Activated T-helper 9 cell treated with anti-CD3 and anti-CD28 coated beads, Interleukin-2, amount 50 U/mL, for 16 hours (primary cell): ENCODE measurements at places on chromosomes 5 and 9.

GRCh38 chr5:65171645-65172044 lies 310.1 kb downstream of the ADAMTS6 start:
- DNase-seq = no peak

GRCh38 chr9:85321561-85321960 lies 420.2 kb downstream of the AGTPBP1 start:
- no peak for DNase-seq

DNA sequence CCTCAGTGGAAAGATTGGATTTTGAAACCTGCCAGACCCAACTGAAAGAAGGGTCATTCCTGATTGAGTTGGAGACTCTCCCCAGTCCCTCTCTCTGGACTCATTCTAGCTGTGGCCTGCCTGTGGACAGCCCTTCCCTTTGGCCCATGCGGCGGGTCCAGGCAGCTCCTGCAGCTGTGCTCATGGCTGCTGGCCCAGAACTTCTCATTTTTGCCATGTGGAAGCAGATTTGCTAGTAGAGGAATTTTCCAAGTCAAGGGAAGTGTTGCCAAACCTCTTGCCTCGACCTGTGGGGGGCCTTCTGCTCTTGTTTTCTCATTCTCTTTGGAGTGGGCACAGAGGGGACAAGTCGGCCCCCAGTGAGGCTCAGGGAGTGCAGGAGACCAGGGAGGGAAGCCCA lies 89.2 kb downstream of the ANKRD33B start:
- no peak for DNase-seq

DNA sequence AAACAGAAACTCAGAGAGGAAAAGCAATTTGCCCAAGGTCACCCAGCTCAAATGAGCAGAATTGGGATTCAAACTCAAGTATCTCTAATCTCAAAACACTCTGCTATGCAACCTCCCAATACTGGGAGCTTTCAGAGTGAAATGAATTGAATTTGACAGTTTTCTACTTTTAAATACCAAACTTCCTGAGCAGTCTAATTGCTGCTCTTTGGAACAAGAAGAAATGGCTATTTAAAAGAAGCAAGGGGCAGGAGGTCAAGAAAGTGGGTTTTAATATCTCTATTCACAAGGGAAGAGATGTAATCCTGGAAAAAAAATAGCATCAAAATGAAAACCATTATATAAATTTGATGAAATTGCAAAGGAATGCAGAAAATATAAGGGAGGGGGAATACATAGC lies 142.6 kb downstream of the INSYN2B start:
- DNase-seq = no peak

- no peak for DNase-seq
Observed at GRCh38 chr5:142109331-142110045, 909 bp downstream of the NDFIP1 start.
